ENCODE measurements at places on chromosomes 11 and 22.

DNA sequence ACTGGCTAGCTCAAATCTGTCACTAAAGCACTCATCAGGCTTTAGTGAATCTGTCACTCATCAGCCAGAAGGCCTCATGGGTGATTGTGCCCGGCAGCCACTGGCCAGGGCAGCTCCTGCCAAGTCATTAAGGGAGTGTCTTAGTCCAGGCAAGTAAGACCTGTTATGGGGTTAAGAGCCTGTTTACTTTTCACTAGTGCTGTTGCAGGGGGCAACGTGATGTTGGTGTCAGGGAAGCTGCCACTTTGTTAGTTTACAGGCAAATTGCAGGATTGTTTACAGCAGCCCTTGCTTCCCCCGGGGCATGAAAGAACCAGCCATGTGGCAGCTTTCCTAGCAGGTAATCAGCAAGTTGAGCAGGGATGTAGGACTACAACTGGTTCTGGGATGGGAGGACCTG is 155.6 kb upstream of the NCAM1 start:
- no peak for DNase-seq

GRCh38 chr11:57779276-57779675 is 17.7 kb downstream of the CTNND1 start:
- DNase-seq, result no peak

GRCh38 chr11:88484873-88485621 is 147.5 kb upstream of the CTSC start:
- peak; percentile 72 for DNase-seq

- no peak for DNase-seq
Measured at GRCh38 chr11:198236-198806, 5.4 kb downstream of the SCGB1C1 start.

DNA sequence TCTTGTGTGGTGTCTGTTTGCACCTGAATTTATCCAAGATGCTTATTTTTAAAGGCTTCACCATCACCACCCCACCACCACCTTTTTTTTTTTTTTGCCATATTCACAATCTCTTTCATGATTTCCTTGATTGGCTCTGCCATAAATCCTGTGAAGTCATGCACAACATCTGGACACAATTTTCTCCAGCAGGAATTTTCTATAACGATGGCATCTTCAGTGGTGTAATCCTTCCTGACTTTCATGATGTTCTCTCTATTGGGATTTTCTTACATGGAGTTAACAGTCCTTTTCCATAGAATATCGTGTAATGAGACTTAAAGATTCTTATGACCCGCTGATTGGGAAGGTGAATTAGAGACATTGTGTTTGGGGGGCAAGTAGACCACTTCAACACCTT is 17.8 kb downstream of the ZFP91 start:
- DNase-seq, result no peak

Measured in activated CD4-positive, alpha-beta T cell treated with anti-CD3 and anti-CD28 coated beads, Interleukin-10, Interleukin-2, amounts not matched to agents 100 ng/mL and 50 ng/mL, durations not matched to agents 16 hours and 8 hours (primary cell).